ENCODE measurements at places on chromosomes 3 and 15.

DNA sequence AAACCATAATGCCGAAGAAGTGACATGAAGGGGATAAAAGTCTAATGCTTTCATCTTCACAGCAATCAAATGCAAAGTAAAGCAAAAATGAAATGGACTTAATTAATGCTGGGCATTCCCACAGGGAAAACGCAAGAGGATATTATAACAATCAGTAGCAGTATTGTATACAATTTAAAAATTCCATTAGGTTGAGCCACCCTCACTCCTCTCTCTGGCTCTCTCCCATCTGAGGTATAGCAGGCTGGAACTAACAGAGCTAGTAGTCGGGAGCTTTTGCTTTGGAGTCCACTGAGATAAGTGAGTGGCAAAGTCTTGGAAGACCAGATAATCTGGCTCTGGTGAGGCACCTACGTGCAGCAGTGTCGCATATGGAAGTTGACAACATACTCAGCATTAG, 33.9 kb downstream of the DET1 start:
- DNase-seq, result no peak

- DNase-seq, result no peak
Measured at GRCh38 chr3:72520690-72521308, 327.4 kb downstream of the SHQ1 start.

DNA sequence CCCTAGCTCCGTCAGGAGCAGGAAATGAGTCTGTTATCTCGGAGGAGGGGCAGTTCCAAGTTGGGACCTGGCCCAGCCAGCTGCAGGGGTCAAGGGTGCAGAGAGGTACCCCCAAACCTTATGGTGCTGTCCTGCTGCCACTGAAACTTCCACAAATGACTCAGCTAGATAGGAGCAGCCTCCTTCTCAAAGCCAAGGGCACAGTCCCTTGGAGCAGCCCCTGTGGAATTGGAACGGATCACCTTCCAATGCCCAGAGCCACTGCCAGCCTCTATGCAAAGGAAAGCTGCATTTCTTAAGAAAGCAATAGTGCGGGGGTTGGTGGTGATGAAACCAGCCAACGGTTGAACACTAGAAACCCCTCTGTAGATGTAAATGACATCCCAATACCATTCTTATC, 19.6 kb upstream of the LRRK1 start:
- DNase-seq, result no peak

DNA sequence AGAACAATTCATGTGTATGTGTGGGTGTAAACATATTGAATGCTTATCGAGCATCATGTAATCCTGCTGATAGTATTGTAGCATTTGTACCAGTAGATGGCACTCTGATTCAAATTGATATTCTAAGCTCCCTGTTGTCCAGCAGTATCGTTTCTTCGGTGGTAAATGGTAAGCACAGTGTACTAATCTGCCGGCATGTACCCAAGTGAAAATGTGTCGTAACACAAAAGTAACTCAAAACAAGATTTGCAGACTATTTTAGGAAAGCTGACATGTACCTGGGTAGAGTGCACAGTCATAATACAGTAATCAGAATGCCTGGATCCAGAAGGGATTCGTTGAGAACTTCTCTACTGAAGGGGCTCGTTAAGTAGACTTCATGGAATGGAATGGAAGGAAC, 31.7 kb upstream of the MNS1 start:
- DNase-seq, result no peak

DNA sequence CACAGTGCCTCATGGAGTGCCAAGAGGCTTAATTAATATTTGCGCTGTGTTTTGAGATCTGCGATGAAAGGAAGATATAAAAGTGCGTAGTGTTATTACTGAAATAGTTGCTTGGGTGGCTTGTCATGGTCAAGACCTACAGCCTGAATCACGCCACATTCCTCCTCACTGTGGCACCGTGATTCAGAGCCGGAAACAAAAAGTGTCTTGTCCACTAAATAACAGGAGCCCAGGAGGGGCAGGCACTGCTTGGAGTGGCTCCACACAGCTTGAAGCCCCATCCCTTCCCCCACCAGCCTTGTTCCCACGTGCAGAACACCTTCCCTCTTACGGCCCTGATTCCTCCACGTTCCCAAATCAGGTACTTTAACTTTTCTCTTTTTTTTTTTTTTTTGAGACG, 1.2 kb upstream of the LRRC15 start:
- DNase-seq, result no peak
